Stimulated activated CD8-positive, alpha-beta memory T cell treated with anti-CD3 and anti-CD28 coated beads, Interleukin-2, amount 100 ng/mL, for 48 hours (primary cell): ENCODE measurements at places on chromosomes 2 and 18.

DNA sequence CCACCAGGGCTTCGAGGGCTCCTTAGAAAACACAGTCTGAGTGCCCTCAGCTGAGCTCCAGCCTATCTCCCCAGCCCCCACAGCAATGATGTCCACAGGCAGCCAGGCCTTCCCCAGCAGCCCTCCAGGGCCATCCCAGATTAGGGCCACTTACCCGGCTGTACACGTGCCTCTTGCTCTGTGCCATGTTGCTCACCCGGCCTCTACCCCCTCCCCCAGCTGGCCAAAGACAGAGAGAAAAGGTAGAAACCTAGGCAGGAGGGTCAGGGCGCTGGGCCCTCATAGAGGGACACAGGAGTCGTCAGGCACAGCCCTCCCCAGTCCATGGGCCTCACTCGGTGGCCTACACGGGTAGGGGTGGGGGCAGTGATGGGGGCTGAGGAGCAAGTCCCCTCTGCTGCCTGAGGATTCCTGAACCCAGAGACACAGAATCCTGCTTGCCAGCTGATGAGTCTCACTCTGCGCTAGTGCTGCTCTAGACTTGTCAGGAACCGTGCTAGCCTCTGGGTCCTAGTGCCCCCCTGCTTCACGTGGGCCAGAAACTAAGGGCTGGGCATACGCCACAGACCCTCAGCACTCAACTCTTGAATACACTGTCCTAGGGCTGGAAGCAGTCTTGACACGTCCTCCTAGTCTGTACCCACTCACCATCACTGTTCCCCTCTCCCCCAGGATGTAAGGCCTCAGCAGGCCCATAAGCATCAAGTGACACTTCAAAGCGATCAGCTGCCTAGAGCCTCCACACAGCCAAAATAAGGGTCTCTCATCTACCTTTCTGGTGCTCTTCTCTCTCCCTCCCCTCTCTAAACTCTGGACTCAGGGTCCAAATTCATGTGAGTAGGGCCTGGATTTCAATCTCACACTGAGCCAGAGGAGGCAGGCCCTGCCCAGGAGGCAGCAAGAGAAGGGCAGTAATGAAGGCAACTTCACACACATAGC lies at the start of gene DCTN1:
Gene DCTN1 (minus strand): TSS at position 461 of the 939 bp plus-strand sequence. CDS start 274 bp downstream, at position 187.
- no peak for DNase-seq

GRCh38 chr18:34923911-34924310 lies 117.3 kb upstream of the MAPRE2 start:
- DNase-seq, result no peak

DNA sequence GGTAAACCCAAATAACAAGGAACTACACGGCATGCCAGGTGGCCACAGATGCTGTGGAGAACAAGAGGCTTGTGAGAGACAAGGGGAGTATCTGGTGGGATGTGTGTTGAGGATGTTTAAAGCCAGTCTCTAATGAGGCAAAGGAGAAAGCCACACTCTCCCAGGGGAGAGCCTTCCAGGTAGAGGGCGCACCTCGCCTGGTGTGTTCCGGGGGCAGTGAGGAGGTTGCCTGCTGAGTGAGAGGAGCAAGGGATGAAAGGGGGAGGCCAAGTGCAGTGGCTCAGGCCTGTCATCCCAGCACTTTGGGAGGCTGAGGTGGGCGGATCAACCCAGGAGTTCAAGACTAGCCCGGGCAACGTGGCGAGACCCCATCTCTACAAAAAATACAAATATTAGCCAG lies 16.2 kb downstream of the SAG start:
- DNase-seq, result no peak

DNA sequence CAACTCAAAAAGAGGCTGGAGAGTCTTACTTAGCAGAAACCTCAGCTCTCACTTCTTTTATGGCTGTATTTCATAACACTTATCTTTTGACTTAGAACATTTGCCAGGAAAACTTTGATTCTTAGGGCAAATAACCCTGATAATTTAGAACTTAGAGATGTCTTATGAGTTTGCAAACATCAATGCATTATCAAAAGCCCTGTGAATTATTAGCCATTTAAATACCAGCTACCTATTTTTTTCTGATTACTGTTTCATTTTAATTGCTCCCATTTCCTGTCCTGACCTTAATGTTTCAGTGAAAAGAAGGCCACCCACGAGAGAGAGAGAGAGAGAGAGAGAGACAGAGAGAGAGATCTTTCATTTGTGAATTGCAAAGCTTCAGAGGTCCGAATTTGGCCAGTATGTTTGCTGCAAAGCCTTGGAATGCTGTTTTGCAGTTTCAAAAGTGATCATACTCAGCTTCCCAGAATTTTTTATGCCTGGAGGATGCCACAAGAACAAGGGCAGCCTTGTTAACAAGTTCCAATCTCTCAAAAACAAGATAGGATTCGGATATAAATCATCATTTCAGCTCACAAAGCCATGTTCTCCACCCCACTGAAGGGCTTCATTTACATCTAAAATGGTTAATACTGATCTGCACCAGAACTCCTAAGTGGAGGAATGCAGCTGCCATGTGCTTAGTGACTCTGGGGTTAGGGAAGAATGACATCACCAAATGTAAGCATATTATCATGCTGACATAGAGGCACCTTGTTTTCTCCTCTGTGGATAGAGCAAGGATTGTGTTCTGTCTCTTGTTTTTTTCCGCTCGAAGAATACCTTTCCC lies 478.2 kb downstream of the ARHGAP15 start:
- no peak for DNase-seq

GRCh38 chr2:232884001-232884421 lies 13.9 kb downstream of the SNORC start:
- DNase-seq, result no peak

- DNase-seq, result no peak
These were observed 67.9 kb upstream of the TMEM200C start for GRCh38 chr18:5963267-5963666.

DNA sequence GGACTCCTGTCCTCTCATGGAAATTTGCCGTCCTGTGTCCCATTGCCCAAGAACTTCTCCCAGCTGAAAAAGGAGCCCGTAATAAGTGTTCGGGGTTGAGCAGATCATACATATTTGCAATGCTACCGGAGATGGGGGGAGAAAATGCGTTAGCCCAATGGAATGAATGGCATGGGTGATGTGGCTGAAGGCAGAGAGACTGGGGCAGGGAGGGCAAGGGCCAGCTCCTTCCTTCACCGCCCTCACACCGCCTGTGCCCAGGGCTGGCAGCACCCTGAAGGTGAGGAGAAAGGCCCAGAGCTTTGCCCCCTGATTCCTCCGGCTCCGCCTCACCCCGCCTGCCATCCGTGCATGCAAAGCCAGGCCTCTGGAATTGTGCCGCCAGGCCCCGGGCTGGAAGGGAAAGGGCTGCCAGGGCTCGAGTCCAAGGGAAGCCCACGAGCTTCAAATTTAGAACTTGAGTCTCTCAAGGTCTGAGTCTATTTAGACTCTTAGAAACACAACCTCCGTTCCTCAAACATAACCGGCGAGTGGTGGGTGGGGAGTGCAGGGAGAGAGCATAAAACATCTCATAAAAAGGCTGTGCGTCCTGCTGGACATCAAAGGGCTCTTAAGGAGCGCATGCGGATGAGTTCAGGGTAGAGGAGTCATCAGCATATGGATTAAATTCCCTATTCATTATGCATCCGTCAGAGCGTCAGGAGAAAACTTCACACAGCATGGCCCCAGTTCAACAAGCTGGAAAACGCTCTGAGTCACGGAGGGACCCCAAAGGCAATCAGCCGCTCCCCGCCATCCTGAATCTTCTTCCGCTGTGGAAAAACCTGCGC lies 121.7 kb upstream of the GLI2 start:
- no peak for DNase-seq

DNA sequence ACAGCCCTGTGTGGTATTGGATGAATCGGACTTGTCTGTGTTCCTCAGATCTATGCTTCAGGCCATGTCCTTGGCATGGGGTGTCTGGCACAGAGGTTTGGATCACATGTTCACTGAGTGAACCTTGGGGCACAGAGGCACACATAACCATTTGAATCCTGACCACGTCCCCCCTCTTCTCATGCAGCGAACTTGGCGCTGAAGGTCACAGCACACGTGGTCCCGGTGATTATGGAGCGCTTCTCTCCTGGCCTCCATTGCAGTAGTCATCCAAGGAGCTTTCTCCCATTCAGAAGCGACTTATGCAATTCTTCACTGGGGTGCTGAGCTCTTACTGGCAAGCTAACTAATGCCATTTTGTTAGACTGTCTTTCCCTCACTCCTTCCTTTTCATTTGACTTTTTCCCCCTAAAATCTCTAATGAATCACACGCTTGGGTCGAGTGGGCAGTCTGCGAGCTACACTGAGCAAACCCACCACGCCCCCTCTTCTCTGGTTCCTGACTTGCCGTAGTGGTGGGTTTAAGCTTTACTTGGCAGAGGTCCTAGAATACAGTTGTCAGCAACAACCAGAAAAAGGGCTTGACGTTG lies 59.4 kb downstream of the KCNG2 start:
- no peak for DNase-seq

DNA sequence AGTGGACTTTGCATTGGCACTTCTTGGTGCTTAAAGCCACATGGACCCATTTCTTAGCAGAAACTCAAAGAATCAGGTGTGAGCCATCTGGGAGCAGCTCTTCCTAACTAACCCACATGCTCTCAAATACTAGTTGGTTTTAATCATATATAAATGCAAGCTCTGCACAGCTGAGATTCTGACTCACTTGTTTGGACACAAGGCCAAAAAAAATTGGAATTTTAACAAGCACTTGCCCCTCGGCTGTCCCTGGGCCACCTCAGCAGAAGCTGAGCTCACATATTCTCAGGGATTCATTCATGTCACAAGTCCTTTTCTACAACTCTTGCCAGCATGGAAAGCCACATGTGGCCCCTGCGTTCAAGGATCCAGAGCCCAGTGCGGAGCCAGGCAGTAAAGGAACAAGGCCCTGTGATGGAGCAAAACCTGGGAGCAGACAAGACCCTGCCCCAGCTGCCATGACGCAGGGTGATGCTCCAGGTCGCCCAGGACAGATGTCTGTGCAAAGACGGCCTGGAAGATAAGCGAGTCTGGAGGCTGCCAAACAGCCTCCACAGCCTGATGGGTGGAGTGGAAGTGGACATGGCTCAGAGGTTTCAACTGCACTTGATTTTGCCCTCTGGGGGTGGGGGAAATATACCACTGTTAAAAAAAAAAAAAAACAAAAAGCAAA lies 266.5 kb downstream of the EIPR1 start:
- DNase-seq, result no peak
